ENCODE measurements at places on chromosomes 6 and 20.

GRCh38 chr6:128882991-128883611 lies at the start of gene LAMA2:
TSS of gene LAMA2 (plus strand) at chr6:128883138. CDS start at chr6:128883246, 108 bp downstream.
- peak; percentile 49 for DNase-seq

- peak; percentile 29 for DNase-seq
These were observed 2.1 kb upstream of the RPS12 start for GRCh38 chr6:132812255-132812732.

- no peak for DNase-seq
These were observed 320.3 kb downstream of the RIMS1 start for GRCh38 chr6:72206606-72207005.

DNA sequence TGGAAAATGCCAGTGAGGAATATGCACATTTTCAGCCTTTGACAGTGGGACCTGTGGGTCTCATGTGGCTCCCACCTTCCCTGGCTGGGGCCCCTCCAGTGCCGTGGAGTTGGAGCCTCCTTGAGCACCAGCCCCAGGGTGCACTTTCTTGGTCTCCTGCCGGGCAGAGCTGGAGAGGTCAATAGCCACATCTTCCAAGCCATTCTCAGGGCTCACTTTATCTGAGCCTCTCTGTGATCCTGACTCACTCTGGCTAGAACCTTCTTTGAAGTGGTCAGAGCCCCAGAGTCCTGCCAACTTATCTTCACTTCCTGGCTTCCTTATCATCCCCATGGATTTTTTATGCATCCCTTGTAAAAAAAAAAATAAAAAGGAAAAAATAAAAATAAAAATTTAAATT lies 5.7 kb downstream of the VSX1 start:
- no peak for DNase-seq

- no peak for DNase-seq
These were observed 34.0 kb upstream of the THBS2 start for GRCh38 chr6:169287675-169288074.

GRCh38 chr20:40575851-40576250 lies 113.2 kb downstream of the MAFB start:
- no peak for DNase-seq

- DNase-seq, result peak; percentile 17
These were observed 38.0 kb downstream of the PKHD1 start for GRCh38 chr6:52049252-52050050.

GRCh38 chr6:31697555-31697954 lies 5.6 kb downstream of the ABHD16A start:
- no peak for DNase-seq

DNA sequence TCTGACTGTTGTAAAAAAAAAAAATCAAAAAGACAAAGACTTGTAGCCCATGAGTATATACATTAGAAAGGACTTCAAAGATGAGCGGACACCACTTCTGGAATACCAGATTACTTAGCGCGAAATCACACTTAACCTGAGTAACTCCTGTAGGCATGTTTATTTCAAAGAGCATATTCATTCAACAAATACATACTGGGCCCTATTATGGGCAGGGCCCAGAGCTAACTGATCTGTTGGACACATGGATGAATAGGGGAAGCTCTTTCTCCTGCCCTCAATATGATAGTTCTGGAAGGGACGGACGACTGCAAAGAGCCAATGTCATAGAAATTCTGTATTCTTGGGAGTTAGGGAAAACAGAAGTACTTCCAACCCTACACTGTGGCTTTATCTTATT lies 12.3 kb downstream of the MAN1A1 start:
- DNase-seq, result no peak

DNA sequence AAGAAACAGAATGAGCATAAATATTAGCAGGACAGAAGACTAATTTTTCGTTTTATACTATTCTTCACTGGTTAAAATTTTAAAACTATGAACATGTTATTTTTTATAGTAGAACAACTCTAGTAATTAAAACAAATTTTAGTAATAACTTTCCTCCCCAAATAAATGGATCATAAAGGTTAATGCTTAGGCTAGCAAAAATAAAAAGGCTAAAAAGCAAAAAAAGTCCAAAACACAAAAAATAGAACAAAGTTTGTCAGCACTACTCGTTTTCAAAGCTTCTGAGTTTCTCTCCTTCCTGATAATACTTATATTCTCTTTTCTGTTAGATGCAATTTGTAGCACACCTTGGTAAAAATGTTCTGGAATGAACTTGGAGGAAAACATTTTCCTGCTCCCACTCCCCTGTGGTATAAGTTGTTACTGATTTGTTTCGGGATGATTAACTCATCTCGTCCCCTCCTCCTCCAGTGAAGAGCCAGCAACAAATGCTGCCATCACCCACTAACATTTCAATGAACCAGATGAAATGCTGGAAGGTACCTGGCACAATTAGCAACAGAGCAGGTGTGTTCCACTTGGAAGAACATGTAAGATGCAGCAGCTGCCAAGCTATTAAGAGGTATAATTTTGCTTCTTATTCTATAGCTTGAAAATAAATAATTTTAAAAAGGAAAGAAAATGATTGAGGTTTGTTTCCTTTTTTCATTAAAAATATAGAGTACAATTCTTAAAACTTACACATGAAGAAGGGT lies 130.5 kb downstream of the MYB start:
- no peak for DNase-seq

DNA sequence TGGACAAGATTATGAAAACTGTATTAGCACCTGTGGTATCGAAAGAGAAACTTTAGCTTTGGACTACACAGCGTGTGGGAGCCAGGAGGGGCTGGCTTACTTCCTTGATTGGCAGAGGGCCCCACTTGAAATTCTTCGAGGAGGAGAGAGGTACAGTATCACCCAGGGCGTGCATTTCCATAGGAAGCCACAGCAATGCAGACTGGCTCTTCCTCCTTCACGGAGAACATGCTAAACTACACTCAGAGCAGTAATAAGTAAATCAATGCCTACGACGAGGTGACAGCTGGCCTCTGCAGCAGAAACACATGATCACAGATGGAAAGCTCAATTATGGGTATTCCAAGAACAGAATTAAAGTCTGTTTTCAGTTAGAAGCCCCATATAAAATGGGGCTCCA lies 44.2 kb downstream of the MYLK4 start:
- DNase-seq, result no peak

DNA sequence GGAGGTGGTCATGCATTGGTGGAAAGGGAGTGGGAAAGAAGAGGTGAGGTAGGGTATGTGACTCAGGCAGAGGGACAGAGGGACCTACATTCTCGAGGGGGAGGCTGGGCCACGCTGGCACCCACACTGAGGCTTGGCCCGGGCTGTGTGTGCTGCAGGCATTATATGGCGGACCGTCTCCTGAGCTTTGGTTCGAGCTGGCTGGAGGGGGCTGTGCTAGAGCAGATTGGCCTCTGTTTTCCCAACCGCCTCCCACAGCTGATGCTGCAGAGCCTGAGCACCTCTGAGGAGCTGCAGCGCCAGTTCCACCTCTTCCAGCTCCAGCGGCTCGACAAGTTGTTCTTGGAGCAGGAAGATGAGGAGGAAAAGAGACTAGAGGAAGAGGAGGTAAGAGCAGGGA lies 23.4 kb downstream of the DNPH1 start:
- DNase-seq, result no peak

- no peak for DNase-seq
These were observed 126.1 kb upstream of the STXBP5 start for GRCh38 chr6:147078106-147078505.

GRCh38 chr6:5636210-5637030 lies 370.3 kb downstream of the NRN1 start:
- no peak for DNase-seq

DNA sequence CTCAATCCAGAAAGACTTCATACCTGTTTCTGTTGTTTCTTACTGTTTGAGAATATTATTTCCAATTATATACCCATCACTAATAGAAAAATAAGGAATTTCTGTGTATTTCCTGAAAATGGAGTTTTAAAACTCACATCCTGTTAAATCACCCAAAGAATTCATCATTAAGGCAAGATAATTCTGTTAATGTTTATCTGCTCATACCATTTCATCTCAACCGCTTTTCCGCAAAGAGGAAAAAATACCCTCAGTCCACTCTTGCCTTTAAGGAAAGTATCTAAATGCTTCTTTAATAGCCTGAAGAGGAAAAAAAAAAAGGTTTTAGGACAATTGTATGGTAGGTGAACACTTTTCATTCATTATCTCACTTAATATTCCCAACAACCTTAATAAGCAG lies 7.3 kb downstream of the TPMT start:
- no peak for DNase-seq

GRCh38 chr6:139932671-139933070 lies 558.2 kb upstream of the CITED2 start:
- no peak for DNase-seq

- no peak for DNase-seq
These were observed 332.6 kb downstream of the ADGRB3 start for GRCh38 chr6:68967549-68968300.

DNA sequence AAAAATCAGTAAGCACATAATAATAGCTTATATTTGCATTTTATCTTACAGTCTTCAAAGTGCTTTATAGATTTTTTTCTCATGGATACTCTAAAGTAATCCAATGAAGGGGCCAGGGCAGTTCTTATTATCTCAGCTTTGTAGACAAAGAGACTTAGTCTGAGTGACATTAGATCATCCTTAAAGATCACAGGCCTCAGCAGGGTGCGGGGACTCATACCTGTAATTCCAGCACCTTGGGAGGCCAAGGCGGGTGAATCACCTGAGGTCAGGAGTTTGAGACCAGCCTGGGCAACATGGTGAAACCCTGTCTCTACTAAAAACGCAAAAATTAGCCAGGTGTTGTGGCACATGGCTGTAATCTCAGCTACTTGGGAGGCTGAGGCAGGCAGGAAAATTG lies 14.5 kb downstream of the FERMT1 start:
- DNase-seq, result no peak

GRCh38 chr20:33211817-33212424 lies 5.2 kb upstream of the BPIFA3 start:
- no peak for DNase-seq

DNA sequence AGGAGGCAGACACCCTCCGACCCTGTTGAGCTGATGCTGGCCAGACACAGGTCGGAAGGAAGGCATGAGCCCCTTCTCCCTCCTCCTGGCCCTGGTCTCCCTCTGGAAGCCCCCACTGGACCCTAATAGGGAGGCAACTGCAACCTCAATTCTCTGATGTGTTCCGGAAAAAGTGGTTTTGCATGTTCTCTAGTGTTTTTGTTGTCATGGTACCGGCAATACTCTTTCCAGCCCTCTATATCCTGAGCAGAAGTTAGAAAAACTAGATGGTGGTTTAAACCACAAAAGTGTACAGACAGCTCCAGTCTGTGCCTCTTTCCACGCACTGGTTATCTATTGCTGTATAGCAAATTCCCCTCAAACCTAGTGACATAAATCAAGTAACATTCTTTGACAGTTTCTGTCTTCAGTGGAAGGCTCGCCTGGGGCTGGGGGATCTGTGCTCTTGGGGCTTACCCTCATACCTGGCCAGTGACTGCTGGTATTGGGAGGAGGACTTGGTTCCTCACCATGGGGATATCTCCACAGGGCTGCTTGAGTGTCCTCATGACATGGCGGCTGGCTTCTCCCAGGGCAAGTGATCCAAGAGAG lies 37.0 kb downstream of the SYTL3 start:
- DNase-seq, result no peak

DNA sequence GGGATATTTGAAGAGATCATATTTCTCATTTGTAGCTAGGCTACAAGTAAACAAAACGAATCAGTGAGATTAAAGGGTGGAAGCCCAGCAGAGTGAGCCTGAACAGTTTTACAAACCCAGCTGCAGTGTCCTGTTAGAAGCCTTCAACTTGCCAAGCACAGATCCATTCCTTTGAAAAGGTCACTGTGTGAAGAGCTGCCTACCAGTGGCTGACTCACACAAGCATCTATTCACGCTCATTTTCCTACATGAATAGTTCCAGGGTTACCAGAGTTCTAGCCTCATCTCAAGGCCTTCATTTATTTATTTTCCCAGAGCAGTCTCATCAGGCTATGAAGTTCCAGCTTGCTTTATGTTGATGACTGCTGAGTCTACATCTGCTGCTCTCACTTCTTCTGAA lies 25.7 kb upstream of the MLIP start:
- peak; percentile 48 for DNase-seq

DNA sequence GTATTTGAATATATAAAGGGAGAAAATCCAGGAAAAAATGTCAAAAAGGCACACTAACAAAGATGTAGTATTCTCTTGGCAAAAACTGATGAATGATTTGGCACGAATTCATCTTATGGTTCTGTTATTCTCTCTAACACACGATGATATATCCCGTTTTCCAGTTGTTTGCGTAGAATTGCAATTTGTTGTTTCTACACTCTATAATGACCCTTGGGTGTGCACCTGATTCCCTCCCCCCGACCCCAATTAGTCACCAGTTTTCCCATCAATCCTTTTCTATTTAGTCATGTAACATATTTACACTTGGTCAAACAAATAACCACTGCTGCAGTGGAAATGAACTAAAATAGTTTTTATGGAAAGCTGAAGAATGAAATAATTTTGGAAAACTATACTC lies 1.5 kb upstream of the ARID1B start:
- no peak for DNase-seq

DNA sequence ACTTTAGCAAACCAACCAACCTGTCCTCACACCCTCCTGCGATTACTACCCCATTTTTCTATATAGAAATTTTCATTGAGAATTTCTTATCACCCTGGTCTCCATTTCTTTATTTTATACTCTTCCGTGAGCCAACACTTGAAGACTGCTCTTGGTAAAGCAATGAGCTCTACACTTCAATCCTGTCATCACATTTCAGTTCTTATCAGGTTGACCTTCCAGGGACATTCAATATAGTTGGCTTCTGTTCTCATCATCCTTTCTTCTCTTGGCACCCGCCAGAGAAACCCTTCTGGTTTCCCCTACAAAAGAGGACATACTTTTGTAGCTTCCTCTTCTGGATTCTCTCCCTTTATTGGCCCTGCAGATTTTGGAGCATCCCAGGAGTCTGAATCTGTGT lies 279.3 kb downstream of the PRKN start:
- no peak for DNase-seq

- DNase-seq, result no peak
These were observed 248.3 kb downstream of the DHX35 start for GRCh38 chr20:39210341-39211036.

- no peak for DNase-seq
These were observed 10.4 kb upstream of the RNF182 start for GRCh38 chr6:13914351-13914750.

DNA sequence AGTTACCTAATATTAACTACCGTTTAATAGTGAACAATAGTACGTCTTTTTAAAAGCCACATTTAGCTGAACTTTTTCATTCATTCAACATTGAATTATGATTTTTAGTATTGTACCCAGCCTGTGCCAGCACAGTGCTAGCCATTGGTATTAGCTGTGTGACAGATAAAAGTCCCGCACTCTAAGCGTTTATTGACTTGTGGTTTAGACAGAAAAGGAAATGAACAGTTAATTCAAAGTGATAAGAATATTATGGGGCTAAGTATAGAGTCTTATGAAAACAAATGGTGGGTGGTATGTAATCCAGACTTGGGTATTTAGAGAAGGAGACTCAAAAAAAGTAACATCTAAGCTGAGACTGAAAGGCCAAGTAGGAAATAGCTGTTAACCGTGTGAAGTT lies 202.3 kb downstream of the RPS12 start:
- no peak for DNase-seq
